HT-29 (cell line): ENCODE measurements at places on chromosomes 4 and X.

DNA sequence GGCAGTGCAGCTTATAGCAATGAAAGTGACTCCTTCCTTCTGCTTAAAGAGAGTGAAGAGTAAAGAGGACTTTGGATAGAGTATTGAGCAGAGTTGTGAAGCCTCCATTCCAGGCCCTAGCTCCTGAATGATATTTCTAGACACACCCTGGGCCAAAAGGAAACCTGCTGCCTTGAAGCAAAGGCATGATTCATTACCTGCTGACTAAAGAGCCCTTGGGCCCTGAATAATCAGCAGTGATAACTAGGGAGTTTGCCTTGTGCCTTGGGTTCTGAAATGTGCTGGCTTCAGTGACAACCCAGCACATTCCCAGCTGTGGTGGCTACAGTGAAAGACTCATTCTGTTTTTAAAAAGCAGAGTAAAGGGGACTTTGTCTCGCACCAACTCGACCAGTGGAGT lies 49.2 kb downstream of the STPG2 start:
- no peak for DNase-seq

DNA sequence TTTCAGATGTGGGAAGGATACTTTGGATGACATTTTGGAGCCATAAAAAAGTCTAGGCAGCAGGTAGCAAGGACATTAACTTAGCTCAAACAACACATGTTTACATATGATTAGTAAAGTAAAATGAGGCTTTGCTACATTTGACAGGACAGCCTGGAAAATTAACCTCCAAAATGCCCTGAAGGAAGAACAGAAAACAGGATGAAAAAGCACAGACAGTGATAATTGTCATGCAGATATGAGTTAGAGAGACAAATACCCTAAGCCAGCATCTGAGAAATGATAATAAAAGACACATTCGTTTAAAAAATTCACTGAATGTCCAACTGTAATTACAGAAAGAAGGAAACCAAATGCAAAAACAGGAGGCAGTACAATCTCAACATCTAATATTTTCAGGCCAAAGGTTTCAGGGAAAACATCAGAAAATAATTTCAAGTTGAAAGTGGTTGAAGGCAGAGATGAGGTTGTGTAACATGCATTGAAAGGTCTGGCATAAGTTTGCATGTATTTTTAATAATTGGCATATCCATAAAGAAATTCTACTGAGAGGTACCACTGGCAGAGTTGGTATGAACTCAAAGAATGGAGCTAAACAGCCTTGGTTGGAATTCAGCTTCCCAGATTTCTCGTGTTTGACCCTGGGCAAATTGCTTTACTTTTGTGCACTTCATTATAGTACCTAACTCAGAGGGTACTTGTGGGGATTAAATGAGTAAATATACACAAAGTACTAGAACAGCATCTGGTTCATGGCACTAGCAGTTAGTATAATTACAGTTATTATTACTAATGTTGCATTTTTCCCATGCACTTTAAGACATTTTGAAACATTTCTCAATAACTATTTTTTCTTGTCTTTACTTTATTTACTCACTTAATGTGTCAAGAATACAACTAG lies 54.4 kb upstream of the MAP9 start:
- no peak for DNase-seq

GRCh38 chr4:156473151-156473550 lies 498.4 kb downstream of the PDGFC start:
- DNase-seq, result no peak

- DNase-seq, result no peak
Observed at GRCh38 chrX:42129022-42129940, 205.9 kb upstream of the CASK start.

DNA sequence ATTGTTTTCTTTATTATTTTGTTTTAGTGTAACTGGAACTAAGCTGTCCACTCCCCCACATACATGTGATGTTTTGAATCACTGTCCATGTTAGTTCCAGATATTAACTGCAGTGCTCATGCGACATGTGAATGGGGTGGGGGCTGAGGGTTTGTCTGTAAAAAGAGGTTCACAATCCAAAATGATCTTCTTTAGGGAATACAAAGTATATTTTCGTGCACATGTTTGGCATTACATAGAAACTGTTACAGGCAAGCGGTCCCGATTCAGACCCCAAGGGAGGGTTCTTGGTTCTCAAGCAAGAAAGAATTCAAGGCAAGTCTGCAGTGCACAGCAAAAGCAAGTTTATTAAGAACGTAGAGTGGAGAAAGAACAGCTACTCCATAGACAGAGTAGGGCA lies 296.5 kb upstream of the CLNK start:
- no peak for DNase-seq

DNA sequence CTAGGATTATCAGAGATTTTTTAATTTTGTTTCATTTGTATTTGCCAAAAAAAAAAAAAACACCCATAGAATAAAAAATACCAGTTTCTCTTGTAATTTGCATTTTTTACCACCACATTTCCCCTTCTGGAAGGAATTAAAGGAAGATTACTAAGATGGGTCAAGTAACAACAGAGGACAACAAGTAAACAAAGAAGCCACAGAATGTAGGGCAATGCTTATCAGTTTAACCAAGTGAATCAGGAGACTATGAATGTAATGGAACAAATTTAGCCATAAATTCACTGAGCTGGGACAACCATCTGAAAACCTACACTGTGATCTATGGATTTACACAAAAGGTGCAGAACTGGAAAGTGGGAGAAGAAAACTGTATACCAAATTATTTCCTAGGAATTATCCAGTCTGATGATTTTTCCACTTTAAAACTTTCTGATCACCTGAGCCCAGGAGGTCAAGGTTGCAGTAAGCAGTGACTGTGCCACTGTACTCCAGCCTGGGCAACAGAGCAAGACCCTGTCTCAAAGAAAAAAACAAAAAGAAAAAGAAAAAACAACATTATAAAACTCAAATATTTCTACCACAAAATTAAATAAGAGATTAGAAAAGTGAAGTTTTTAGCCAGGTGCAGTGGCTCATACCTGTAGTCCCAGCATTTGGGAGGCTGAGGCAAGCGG lies 32.4 kb downstream of the LRBA start:
- no peak for DNase-seq

- DNase-seq, result no peak
Observed at GRCh38 chr4:32477518-32477917, 1757.3 kb downstream of the PCDH7 start.

- no peak for DNase-seq
Observed at GRCh38 chrX:93932471-93933220, 258.6 kb downstream of the FAM133A start.

GRCh38 chr4:10730019-10730418 lies 45.5 kb upstream of the CLNK start:
- DNase-seq, result no peak

GRCh38 chr4:28788929-28789490 lies 1928.4 kb downstream of the STIM2 start:
- DNase-seq, result peak; percentile 2

- DNase-seq, result no peak
Observed at GRCh38 chr4:147760695-147761094, 28.8 kb downstream of the ARHGAP10 start.

DNA sequence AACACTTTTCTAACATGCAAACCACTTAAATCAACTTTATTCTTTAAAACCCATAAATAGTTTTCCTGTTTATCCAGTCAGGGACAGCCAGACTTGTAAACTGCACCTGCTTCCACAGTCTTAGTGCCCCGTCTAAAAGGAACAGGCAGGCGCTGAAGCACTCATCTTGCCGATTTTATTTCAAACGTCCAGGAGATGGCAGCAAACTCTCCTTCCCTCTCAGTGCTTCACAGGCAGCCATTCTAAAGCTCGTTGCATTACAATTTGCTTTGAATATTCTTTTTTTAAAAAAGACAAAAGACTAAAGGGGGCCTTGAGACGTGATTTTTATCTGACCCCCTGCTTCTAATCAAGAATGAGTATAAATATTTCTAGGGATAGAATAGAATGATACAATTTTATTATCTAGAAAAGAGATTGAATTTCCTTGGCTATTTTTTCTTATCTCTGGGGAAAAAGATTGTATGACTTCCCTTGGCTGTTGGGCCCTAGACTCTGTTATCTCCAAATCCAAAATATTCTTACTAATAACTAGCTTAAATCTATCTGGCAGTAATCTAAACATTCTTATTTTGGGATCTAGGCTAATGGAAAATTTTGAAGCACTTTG lies 93.6 kb upstream of the MYOZ2 start:
- DNase-seq, result peak; percentile 91

- DNase-seq, result no peak
Observed at GRCh38 chr4:74555231-74555630, 110.3 kb downstream of the AREG start.

- no peak for DNase-seq
Observed at GRCh38 chr4:174681723-174682300, 147.2 kb downstream of the GLRA3 start.
